Left renal pelvis (tissue), 4 donors: ENCODE measurements at places on chromosomes 12 and 14. TPM values are rescaled to one million over a fixed set of nuclear protein-coding genes. Genes with fewer than 3 reads are reported as not detected.

The LBHD2 gene
- not detected for polyA plus RNA-seq

The BMAL2 gene
- polyA plus RNA-seq, result 6.5 TPM

The RNASE8 gene
- not detected for polyA plus RNA-seq

The SLC6A15 gene
- polyA plus RNA-seq, result 1.7 TPM

The LALBA gene
- not detected for polyA plus RNA-seq

The CDC42BPB gene
- 66.5 TPM for polyA plus RNA-seq

The CREBL2 gene
- polyA plus RNA-seq, result 26.5 TPM

The MNAT1 gene
- polyA plus RNA-seq, result 53.7 TPM

The STXBP6 gene
- 10.9 TPM for polyA plus RNA-seq

The SPIC gene
- polyA plus RNA-seq, result not detected

The SNAPC1 gene
- 13.1 TPM for polyA plus RNA-seq

The LRTM2 gene
- 0.42 TPM for polyA plus RNA-seq

DNA sequence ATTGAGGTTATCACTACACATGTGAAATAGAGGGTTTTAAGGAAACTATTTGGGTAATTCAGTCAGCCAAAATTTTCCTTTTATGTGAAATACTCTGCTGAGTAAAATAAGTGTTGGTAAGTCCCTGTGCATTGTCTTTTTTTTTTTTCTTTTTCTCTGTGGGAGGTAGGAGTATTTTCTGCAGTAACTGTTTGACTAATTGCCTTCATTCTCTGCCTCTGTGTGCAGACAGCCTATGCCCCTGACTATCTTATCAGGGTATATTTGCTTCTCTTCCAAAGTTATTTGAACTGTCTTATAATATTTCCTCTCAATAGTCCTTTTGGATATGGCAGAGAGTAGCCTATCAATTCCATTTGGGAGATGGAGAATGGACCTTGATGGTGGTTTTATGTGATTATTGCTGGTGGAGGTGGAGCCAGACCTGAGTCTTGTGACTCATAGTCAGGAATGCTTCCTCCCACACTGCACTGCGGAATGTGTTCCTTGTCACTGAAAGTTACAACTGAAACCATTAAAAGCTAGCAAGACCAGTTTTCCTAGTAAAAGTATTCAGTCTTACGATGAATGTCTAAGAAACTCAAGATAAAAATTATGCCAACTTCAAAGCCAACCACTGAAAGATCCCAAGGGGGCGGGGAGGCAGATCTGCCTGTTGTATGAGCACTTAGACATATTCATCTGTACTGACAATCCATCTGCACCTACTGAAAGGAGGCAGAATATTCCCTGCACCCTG is 40.9 kb upstream of the STXBP6 start:
- peak; percentile 36 for DNase-seq

GRCh38 chr14:81220580-81220829 is 254 bp downstream of the GTF2A1 start:
- DNase-seq, result no peak

- no peak for DNase-seq
These were observed 80.8 kb upstream of the CMKLR1 start for GRCh38 chr12:108419949-108420348.

DNA sequence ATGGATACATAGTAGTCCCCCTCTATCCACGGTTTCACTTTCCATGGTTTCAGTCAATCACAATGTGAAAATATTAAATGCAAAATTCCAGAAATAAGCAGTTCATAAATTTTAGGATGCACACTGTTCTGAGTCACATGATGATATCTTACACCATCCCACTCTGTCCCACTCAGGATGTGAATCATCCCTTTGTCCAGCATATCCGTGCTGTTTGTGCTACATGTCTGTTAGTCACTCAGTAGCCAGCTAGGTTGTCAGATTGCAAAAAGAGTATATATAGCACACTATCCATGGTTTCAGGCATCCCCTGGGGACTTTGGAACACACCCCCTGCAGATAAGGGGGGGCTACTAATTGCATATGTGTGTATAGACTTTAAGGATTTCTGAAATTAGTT is 8.1 kb upstream of the NAA30 start:
- DNase-seq, result no peak

- no peak for DNase-seq
These were observed 135.1 kb downstream of the TMEM30B start for GRCh38 chr14:61145903-61146481.

- no peak for DNase-seq
These were observed 51.4 kb upstream of the FZD10 start for GRCh38 chr12:130110914-130111313.

DNA sequence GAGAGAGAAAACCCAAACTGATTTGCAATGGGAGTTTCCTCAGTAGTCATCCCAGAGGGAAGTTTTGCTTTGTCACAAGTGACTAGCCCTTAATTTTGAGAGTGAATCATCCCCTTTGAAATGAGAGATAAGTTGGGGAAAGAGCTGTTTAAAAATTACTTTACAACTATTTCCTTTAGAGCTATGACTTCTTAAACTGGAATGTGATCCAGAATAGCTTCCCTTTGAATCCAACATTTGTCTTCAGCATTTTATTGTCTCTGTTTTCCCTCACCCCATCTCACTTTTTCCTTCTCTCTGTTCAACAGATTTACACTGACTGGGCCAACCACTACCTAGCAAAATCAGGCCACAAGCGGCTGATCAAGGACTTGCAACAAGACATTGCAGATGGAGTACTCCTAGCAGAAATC is 109.3 kb downstream of the NAV3 start:
- DNase-seq, result no peak

GRCh38 chr14:56881181-56881580 is 70.9 kb upstream of the OTX2 start:
- DNase-seq, result no peak

DNA sequence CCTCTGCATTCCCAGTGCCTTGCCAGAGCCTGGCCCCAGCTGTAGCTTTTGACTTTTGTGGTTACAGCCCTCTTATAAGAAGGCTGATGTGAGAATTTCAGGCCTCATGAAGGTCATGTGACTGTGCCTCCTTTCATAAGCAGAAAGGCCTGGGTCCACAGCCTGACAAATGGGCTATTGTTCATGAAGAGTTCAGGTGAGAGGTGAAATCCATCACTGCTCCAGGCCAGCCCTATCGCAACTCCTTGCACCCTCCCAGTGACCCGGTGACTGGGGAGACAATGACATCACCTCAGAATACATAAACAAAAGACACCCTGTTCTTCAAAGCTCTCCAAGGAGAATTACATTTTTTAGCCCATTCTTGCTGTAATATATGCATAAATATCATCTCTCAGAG is 321.5 kb downstream of the PCNX1 start:
- DNase-seq, result no peak

DNA sequence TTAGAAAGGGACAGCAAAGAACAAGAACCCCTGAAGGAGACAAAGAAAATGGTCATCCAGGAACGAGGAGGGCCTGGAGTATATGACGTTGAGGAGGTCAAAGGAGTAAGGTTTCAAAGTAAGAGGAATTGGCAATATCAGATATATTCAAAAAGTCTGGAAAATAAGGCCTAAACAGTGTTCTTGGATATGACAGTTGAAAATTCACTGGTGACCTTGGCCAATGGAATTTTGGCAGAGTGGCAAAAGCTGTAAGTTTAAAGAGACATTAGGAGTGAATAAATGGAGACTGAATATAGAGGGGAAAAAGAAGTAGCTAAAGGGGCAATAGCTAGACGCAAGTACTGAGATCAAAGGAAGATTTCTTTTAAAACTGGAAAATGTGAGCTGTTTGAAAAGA is 4.1 kb upstream of the ACTN1 start:
- DNase-seq, result no peak

GRCh38 chr14:90452366-90452765 is 55.5 kb downstream of the CALM1 start:
- DNase-seq, result no peak

- DNase-seq, result no peak
These were observed 142.8 kb upstream of the FKBP4 start for GRCh38 chr12:2652011-2652400.

DNA sequence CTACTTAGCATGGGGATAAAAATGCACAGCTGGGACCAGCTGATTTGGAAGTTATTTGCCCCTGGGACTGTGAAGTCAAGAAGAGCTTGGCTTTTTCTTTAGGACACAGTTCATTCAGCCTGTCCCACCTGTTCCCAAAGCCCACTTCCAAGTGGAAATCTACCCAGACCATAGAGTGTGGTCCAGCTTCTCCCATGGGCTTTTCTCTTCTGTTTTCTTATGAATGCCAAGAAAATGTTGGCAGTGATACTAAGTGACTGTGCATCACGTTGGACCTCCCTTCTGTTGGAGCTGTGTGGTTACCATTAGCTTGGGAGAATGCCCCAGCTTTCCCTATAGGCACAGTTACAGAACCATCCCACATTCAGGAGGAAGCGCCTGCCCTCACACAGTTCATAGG is 89.4 kb downstream of the NT5DC3 start:
- no peak for DNase-seq

DNA sequence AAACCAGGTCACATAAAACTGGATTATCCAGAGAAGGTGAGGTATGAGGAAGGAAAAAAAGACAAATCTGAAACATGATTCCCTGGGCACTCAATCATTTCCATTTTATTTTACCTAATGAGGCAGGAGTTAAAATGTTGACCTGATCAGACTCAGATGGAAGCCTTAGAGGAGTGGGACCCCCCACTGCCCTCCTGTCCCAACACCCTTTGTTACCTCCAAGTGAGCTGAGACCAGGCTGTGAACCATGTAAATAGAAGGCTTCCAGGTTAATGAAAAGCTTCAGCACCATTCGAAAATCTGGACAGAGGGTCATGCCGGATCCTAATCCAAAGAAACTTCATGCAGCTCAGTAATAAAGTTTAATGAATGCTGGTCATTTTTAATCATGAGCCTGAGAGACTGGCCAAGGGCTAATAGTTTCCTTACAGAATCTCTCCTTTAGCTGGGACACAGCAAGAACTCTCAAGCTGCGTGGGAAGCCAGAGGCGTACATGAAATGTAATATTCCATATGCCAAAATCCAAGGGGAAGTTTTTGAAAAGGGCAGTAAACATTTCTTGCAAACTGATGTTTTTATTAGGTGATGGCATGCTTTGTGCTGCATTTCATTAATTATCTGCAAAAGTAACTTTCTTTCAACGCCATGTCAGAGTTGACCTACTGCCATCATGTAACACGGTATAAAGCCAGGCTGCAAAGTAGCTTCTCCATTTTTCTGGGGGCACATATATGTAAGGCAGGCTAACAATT is 183.0 kb downstream of the PAX9 start:
- DNase-seq, result no peak

GRCh38 chr12:78096909-78097597 is 266.4 kb downstream of the NAV3 start:
- peak; percentile 26 for DNase-seq

DNA sequence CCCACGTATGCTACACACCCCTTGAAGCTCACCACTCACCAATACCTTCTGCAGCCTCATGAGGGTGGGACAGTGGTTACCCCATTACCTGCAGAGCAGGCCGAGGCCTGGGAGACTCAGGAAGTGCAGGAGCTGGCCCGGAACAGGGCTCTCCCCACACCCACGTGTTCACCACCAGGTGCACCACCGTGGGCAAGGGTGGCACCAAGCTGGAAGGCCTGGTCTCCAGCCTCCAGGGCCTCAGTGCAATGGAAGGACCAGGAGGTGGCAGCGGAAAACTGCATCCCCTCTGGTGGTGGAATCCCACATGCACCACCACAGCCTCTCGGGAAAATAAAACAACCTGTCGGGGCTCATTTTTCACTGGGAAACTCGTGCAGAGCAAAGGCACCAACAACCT is 36.4 kb downstream of the ITPK1 start:
- no peak for DNase-seq

GRCh38 chr14:42013559-42013958 is 406.9 kb downstream of the LRFN5 start:
- no peak for DNase-seq

- no peak for DNase-seq
These were observed 879 bp upstream of the HSPB8 start for GRCh38 chr12:119177724-119178380.

DNA sequence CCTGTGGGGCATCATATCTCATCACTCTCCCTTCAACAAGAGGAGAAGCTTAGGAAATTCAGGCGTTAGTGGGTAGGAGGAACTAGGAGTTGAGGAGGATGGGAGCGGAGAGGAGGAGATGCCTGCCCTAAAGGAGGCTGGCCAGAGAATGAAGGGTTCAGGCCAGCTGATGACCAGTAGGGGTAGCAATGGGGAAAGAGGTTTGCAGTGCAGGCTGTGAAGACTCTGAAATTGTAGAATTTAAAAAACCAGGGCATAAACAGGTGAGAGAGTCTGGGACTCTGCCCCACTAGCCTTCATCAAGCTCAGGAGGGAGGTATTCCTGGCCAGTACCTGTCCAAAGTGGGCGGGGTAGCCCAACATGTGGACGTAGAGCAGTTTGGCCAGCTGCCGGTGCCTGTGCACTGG is 809 bp downstream of the AP1G2 start:
- no peak for DNase-seq

DNA sequence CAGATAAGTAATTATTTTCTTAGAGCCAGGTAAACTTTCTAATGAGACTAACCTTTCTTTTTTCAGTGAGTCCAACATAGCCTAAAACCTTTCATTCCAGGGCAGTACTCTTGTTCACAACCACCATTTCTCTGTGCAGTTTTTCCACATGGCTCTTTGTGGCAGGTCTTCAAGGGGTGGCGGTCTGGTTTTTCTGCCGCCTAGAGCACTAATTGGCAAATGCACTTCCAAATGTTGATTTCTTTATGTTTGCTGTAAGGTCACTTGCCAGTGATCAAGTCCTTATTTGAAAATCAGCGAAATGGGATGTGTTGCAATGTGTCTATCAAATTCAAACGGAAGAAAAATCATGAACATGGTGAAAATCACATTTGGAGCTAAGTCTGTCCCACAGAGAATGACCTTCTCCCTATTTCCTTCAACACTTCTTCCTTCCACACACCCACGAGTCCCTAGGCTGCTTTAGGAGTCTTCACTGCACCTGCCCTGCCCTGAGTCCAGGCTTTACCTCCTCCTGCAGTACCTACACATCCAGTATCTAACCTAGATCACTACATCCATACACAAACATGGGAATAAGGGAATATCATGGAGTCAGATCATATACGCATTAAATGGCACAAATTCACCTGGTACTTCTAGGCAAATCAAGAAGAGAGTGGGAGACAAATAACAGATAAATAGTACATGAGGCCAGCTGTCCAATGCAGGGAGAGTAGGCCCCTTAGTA is 1.9 kb downstream of the SRGAP1 start:
- no peak for DNase-seq

DNA sequence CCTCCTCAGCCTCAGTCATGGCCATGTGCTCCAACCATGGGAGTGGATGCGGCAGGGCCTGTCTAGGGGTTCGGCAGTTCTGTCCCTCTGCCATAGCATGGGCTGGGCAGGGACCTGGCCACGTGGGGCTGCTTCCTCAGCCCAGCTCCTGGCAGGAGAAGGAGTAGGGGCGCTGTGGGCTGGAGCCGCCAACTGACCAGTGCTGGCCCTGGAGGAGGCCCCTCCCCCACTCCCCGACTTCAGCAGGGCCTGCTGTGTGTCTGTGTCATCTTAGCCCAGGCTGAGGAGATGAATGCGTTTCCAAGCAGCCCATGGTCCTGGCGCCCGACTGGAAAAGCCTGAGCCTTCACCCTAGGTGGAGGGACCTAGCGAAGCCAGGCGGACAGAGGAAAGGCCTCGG is 2.7 kb upstream of the PACS2 start:
- no peak for DNase-seq
